Muscle of arm (tissue), 14 donors: ENCODE measurements at places on chromosomes 3 and 15.

- DNase-seq, result no peak
Measured at GRCh38 chr15:77510066-77511057, 89.7 kb downstream of the HMG20A start.

DNA sequence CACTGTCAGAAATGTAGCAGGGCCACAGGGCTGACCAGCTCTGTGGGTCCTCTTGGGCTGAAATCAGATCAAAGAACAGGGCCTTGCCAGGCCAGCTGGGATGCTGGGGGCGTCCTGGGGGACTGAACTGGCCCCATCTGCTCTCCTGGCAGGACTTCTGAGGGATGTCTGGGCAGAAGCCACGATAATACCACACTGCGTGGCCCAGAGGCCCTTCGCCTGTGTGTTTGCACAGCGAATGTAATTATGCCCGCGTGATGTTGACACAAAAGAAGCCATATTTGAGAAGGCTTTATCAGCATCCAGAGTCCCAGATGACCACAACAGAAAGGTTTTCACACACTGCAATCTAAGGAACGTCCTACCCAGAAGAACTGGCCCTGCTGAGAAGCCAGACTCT lies 174.0 kb downstream of the RAB11A start:
- no peak for DNase-seq

DNA sequence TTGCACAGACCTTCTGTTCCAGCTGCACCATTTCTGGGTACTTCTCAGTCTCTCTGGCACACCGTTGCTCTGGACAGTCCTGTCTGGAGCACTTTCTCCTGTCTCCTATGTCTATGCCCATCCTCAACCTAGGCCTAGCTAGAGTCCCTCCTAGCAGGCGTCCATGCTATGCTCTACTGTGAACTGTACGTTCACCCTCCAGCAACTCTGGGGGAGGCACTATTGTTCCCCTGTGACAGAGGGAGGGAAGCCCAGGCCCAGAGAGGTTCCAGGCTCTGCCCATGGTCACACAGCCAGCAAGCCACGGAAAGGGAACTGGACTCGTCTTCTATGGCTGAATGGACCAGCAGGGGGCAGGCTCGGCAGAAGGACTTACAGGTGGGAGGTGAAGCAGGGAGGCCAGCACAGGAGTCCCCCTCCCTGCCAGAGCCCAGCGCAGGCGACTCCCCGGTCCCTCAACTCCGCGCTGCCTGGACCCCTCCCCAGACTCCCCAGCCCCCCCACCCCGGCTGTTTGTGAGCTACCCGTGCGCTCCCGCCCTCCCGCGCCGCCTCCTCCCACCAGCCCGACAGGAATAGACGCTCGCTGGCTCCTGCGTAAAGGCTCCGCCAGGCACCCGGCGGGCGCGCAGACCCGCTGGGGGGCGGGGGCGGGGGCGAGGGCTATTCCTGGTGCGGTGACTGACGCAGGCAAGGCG lies 1.7 kb upstream of the LINGO1 start:
- no peak for DNase-seq

DNA sequence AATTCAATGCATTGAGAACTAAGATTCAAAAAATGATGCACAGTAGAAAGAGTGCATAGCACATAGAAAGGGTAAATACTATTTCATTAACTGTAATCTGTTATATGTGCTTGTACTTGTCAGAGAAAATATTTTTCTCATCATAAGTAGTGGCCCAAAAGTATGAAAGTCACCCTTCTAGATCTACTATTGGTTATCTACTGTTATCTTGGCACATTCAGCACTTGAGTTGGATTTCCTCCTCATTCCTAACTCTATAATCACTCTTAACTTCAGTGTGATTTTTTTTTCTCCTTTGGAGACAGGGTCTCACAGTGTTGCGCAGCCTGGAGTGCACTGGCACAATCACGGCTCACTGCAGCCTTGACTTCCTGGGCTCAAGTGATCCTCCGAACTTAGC lies 194.4 kb downstream of the PCCB start:
- DNase-seq, result no peak

- DNase-seq, result no peak
Measured at GRCh38 chr3:101836652-101837598, 12.4 kb upstream of the NFKBIZ start.

- DNase-seq, result no peak
Measured at GRCh38 chr15:64009241-64009640, 37.0 kb downstream of the DAPK2 start.

DNA sequence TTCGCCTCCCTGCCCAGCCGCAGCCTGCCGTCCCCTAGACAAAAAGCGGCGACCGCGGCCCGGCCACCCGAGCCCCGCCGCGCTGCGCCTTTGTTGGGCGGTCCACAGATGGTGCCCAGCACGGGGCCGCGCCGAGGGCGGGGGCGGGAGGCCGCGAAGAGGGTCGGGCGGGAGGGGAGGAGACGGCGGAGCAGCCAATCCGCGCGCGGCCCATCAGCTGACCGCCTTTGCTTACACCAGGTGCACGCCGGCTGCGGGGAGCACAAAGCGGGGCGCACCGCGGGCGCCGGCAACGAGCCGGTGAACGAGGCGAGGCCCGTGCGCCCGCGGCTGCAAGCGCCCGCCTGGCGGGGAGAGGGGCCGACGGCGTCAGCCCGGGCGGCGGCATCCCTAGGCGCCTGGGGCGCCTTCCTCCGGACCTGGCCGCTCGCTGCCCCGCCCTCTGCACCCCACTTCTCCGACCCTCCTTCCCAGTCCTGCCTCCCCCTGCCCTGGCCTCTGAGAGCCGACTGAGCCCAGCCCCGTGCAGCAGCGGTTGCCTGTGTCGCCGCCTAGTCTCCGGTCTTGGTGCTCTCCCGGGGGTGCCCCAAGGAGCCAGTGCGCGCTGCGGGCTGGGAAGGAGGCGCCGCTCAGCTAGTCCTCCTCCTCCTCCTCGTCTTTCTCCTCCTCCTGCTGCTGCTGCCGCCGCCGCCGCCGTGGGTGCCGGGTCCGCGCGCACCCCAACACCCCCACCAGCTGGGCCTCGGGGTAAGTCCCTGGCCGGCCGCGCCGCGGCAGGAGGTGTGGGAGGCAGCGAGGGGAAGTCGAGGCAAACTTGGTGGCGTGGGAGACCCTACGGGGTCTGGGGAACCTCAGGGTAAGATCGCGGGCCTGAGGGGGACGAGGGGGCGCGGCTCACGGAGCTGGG lies at the start of gene LRRN1:
Gene LRRN1 (plus strand): TSS at position 259 of the 907 bp plus-strand sequence. CDS start 45,211 bp downstream, outside the sequence.
- DNase-seq, result peak; percentile 69

DNA sequence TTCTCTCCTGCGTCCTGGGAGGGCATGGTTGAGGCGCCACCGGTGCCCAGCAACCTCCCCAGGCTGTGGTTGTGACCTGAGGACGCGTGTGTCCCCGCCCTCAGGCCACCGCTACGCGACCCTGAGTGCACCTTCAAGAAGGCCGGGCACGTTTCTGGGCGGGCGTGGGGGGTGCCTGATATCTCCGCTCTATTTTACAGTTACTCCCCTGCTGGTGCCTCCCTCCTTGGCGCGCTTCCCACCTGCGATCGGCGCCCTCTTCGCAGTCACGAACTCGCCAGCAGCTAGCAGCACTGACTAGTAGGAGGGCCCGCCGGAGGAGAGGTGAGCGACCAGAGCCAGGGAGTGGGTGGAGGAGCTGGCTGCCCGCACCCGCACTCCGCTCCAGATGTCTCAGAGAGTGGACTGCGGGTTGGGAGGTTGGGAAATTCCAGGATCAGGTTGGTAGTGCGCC lies 43.2 kb upstream of the POLG start:
- no peak for DNase-seq

DNA sequence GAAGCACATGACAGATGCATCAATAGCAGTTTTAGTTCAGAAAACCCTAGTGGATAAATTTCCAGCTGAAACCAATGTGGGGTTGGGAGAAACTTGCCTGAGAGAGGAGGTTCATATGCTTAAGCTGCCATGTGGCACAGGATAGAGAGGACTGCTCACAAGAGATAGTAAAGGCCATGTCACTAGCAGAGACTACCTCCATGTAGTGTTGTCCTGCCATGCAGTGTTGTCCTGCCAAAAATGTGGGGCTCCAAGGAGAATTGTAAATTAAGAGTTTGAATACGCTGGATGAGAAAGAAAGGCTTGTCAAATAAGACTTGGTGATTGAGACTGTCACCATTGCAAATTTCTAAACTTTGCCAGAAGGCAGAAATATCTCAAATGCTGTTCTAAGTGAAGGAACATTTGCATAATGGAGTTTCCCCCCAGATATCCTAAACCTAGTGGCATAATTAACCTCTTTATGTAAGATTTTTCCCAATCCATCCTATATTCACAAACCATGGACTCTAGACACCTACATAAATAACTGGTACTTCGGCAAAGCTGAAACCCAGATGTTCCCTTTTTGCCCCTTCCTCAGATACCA lies 938.3 kb upstream of the ALCAM start:
- DNase-seq, result no peak

DNA sequence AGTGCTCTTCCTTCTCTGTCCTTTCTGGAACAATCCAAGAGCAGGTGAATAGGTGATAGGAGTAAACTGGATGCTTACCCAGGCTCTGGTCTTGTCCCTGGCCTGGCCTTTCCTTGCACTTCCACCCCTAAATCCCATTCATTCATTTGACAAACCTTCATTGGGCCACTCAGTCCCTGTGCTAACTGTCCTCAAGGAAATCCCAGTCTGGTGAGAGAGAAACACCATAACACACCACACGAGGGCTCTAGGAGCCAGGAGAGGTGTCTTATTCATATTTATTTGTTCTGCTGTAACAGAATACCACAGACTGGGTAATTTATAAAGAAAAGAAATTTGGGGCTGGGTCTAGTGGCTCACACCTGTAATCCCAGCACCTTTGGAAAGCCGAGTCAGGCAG lies 22.8 kb downstream of the EFCC1 start:
- no peak for DNase-seq

DNA sequence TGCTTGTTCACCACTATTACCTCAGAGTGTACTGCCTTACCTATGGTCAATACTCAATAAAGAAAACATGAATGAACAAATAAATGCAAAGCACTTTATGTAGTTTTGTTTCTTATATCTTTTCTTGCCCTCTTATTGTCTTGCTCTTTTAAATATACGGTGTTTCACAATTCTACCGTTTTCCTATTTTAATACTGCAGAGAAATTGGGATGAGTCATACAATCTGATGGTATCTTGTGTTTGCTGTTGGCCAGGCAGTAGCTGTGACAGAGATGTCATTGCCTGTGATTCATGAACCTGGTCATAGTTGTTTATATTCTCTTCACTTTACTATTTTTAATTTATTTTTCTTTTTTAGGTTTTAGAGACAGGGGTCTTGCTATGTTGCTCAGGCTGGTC lies 48.3 kb downstream of the SERP1 start:
- no peak for DNase-seq

DNA sequence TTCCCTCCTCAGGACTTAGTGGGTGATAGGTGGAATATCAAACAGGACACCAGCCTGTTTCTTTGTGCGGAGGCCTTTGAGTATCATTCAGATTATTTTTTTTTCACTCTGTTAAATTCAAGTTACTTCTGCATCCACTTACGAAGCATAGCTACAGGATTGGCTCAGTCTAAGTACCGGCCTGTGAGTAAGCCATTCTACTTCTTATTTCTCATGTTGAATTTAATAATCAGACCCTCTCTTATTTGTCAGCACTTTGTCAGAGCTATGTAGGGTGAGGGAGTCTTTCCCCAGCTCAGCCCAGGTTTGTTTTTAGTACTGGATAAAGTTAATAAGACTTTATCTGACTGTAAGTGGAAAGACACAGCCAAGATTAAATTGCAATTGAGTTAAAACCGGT lies 54.7 kb downstream of the ITPR1 start:
- DNase-seq, result no peak

DNA sequence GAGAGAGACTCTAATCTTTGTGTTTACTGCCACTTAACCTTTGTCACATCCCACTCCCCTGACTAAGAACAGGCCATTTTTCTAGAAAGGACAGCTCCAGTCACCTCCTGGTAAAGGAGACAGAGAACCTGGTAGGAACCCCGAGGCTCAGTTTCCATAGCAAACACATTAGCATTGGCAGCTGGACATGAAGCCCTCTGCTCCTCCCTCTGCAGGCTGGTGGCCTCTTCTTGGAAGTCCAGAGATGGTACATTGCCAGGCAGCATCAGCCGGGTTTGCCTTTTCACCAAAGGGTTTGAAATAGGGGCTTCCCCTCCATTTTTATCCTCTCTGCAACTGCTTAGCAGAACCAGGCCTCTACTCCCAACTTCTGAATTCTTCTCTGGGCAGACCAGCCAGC lies 213.4 kb upstream of the SEMA6D start:
- DNase-seq, result no peak

GRCh38 chr3:190169877-190170276 lies 49.2 kb upstream of the P3H2 start:
- DNase-seq, result no peak

- DNase-seq, result no peak
Measured at GRCh38 chr15:64222573-64223366, 59.9 kb upstream of the PPIB start.

- DNase-seq, result no peak
Measured at GRCh38 chr15:26598704-26599103, 174.2 kb downstream of the GABRB3 start.

DNA sequence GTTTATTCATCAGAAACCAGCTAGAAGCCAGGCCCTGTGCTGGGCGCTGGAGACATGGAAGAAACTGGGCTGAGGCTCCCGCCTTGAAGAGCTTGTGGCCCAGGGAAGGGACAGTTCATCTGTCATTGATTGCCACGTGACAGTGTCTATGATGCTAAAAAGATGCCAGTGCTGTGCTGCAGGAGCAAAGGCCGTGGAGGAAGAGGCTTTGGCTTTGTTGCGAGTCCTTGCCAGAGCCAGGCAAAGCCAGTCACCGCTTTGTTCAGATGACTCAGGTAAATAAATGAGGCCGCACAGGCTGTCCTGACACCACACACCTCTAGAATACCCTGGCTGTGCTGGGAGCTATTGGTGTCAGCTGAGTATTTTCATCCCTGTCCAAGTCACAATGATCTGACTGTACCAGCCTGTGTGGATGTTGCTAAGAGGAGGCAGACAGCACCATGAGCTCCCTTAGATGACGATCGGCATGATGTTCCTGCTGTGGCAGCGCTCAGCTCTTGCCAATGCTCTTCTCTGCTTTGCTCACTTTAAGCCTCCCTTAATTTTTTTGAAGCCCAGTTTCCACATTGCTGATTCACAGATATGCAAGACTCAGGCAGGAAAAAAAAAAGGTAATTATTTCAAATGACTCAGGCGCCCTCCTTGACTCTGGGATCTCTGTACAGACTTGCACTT lies 77.5 kb downstream of the CCNL1 start:
- no peak for DNase-seq

DNA sequence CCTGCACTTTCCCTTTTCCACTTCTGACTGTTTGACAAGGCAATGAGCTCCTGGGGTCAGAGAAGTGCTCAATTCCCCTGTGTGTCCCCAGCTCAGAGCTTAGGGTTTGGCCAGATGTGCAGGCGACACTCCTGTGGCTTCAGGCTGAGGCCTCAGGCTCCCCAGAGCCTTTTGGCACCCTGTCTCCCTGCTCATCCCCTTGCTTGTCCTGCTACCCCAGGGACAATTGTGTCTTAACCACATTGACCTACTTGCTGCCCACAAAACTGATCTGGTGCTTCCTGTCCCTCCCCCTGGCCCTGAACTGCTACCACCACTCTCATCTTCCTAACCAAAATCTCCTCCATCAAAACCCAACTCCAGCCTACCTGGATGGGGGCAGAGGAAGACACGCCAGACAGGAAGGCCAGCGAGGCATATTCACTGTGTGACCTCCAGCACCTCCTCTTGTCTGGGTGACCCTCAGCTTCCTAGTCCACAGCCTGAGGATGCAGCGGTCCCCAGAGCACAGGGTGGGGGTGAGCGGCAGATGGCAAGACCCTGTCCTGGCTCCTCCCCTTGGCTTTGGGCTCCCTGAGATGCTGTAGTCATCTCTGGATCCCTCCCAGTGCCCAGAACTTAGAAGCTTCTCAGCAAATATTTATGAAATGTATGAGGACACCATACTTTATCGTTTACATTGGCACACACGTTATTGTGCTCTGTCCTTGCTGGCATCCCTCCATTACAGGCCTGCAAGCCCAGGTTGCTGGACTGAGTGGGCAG lies 98.9 kb upstream of the SLC6A6 start:
- no peak for DNase-seq

- no peak for DNase-seq
Measured at GRCh38 chr3:78562328-78562727, 1205.5 kb downstream of the ROBO1 start.
